ENCODE measurements at places on chromosomes 5 and 9.
A peak's percentile ranks its signal among the peaks of the same experiment; 100 is the strongest.

GRCh38 chr5:65892801-65893200, 33.6 kb upstream of the ERBIN start:
- no peak for DNase-seq

GRCh38 chr5:130216286-130216685, 312.0 kb downstream of the CHSY3 start:
- DNase-seq = no peak

DNA sequence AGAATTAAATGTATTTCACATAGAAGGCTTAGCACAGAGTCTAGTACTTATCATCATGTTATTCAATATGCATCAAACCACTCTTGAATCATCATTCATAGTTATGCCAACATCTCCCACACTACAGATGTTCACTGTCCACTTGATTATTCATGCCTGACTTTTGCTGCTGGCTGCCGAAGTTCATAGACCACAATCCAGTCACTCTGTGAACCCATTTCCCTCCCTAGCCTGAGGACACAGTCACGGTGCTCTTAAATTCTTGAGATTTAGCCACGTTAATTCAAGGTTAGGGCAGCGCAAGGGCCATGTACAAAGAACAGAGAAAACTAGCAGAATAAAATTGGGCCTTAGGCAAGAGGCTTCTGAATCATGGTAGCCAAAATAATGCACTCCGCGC, 32.4 kb downstream of the ABCA1 start:
- DNase-seq = no peak

GRCh38 chr9:70485273-70485858, 70.9 kb upstream of the KLF9 start:
- no peak for DNase-seq

- DNase-seq = no peak
These were observed 78.8 kb downstream of the GIN1 start for GRCh38 chr5:103041071-103041676.

DNA sequence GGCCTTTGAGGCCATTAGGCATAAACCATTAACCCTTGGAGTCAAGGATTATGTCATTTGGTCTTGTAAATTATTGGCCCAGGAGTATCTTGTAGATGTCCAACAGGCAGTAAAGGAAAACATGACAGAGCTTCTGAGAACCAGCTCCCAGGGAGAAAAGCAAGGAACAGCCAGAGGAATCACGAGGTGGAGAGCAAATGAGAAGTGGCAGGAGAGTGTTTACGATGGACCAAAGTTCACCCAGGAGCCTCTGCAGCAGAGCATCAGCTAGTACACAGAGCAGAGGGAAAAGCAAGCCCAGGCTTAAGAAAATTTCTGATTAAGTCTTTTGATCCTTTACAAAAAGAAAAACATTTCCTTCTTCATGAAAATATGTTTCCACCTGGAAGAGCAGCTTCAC, 206.2 kb downstream of the NDUFS4 start:
- no peak for DNase-seq

- DNase-seq = no peak
These were observed 50.9 kb downstream of the ANKRD31 start for GRCh38 chr5:75185763-75186162.

DNA sequence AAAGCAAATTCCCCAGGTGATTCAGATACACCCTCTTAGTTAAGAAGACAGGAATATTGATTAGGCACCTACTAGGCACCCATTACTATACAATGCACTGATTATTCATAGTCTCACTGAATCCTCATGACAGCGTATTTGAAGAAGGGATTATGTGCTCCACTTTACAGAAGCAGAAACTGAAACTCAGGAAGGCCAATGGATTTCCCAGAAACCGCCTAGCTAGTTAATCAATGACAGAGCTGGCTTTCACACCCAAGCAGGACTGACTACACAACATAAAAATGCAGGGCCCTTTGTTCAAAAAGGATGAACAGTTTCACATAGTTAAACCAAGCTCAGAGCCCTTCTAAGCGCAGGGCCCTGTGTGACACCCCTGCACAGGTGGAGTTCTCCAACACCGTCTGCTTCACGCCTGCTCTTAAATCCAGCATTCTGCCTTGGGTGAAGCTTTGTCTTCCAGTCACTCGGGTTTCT, 117.3 kb downstream of the TTLL11 start:
- no peak for DNase-seq

GRCh38 chr5:150491876-150492275, 16.1 kb upstream of the NDST1 start:
- no peak for DNase-seq

GRCh38 chr5:154977409-154977808, 36.1 kb upstream of the KIF4B start:
- no peak for DNase-seq

GRCh38 chr9:120740132-120740531, 25.9 kb upstream of the MEGF9 start:
- no peak for DNase-seq

DNA sequence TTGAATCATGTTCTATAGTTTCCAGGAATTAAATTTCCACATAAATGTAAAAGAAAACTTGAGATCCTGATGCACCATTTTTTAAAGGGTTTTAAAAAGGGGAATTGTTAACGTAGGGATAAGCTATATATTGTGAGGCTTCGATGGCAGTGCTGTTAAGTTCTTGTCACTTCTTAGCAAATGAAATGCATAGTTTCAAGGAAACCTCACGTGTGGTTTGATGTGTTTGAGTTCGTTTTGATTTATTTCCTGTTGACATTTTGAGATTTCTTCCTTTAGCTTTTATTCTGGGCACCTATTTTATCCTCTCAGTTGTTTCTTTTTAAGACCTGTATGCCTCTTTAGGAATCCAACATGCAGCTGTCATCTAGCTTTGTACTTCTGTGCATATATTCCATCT, 301.0 kb downstream of the DOCK8 start:
- DNase-seq = no peak

GRCh38 chr5:132669966-132670882, 3.6 kb upstream of the IL4 start:
- no peak for DNase-seq

GRCh38 chr9:112075009-112075378, 100.1 kb downstream of the SUSD1 start:
- no peak for DNase-seq

DNA sequence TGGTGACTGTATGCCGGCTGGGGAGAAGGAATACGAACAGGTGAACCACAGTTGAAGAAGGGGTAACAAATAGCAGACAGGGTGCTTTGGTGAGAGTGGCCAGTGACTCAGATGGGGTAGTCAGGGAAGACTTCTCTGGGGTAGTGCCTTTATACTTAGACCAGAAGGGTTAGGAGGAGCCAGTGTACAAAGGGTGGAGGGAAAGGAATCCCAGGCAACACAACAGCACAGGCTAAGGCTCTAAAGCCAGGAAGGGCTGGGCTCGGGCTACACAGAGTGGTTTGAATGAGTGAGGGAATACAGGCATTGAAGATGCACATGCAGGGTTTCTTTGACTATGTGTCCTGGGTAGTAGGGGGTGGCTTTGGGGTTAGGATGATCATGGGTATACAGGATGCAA, 70.6 kb upstream of the CXCL14 start:
- no peak for DNase-seq

- no peak for DNase-seq
These were observed 29.6 kb downstream of the PTTG1 start for GRCh38 chr5:160451281-160451680.

DNA sequence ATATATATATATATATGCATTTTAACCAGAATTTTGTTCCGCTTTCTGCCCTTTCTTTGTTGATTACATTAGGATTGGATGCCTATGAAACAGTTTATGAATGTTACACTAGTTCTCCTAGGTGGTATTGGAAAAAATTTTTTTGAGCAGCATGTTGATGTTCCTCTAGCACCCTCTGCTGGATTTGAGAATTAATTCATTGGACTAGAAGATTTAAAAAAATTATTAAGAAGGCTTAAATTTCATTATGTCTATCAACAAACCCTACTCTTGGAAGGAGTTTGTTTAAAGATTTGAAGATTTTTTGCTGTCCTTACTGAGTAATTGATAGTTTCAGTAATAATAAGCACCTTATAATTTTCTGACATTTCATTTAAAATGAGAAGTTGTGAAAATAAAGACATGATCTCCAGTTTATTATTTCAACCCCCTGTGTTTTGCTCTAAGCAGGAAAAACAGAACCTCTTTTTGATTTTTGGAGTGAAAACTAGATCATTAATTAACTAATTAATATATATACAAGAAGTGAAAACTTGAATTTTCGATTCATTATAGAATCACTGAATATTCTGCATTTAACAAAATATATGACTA, 89.6 kb downstream of the CCDC171 start:
- peak; percentile 39 for DNase-seq

DNA sequence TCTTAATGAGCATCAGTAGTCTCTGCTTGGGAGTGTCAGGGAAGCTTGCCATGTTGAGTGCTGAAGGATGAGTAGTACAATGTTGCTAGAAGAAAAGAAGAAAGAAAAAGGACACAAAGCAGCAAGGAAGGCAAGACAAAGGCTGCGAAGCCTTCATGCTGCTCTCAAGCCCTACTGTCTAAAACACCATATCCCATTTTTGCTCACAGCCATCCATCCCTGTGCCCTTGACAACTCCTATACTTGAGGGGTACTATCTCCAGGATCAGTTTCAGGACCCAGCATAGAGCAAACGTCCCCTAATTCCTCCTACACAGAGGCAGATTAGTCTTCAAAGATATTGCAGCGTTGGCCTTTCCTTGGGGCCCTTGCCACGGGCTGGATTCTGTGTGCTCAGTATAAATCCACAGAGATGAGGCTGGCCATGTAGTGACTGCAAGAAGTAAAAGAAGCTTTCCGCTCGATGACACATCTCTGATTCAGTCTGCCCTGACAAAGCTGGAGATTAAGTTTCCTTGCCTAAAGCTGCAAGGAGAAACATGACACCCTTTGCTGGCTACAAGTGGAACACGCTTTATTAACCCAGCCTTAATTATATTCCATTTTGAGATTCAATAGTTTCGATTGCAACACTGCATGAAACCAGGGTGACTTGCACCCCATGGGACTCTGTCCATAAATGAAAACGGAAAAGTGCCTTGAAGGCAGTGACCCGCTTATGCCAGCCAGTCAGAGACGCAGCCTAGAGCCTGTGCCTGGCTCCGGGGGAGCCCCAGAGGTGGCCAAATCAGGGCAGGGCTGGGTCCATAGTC, 304.6 kb downstream of the ACTL7B start:
- DNase-seq = peak; percentile 35

DNA sequence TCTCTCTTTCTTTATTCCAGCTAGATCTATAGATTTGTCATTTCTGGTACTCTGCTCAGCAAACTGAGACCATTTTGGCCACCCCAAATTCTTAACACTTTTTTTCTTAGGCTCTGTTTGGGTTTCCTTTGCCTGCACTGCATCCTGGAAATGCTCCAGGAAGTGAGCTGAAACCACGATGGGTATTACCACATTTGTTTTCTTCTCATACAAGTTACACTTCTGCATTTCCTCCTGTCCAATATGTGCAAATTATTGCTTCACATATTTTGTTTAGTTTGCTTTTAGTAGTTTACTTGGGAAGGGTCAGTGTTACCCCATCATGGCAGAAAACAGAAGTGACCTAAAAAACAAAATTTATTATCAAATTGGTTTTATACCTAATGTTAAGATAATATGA, 498.6 kb upstream of the GRIN3A start:
- no peak for DNase-seq

DNA sequence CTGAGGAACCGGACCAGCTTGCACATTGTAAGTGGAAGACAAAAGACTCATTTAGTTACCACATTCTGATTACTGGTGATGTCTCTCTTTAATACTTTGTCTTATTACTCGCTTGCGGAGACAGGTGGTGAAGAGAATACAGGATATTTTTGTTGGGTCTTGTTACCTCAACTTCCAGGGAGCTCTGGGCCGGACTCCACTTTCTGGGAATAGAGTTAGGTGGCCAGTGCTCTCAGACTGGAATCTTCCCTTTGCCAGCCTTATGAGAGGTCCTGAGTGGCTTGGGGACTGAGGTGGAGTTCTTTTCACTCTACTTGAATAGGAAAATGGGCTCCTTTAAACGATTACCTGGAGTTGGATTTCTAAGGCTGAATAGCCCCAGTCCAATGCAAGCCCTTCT, 33.3 kb upstream of the SPRY4 start:
- no peak for DNase-seq

GRCh38 chr5:142684508-142685041, 1.3 kb downstream of the FGF1 start:
- DNase-seq = peak; percentile 42

DNA sequence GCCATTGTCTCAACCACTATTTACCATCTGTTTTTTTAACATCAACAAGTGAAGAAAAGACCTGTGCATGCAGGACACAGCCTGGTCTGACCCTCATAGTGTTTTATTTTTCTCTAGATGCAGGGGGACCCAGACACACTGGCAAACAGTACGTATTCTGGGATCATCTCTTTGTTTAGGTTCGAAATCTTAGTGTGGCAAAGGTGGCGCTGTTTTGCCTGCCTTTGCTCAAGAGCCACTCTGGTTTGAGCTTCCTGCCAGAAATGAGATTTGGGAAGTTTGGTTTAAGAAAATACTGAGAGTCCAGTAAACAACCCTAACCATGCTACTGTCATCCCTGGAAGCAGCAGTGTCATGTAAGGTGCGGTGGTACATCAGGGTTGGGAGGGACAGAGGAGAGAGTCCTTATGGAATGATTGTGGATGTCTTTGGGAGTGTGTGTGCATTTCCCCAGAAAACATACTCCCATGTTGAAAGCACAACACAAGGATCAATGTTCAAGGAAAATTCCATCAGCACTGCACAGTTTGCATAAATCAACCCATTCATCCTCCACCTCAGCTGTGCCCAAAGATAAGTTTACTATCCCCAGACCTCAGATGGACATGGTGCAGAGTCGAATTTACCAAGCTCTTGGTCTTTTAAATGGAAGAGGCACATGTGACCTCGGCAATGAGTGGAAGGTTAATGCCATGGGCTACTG, 34.0 kb upstream of the FLT4 start:
- no peak for DNase-seq

- no peak for DNase-seq
These were observed 72.1 kb upstream of the HSPA9 start for GRCh38 chr5:138647261-138647788.

- DNase-seq = peak; percentile 79
These were observed at the start of gene NMUR2 for GRCh38 chr5:152405145-152405544. Gene NMUR2 (minus strand): TSS chr5:152405279. CDS start chr5:152405113, 166 bp downstream.

- DNase-seq = peak; percentile 73
These were observed 505 bp downstream of the SPTAN1 start for GRCh38 chr9:128552744-128553440.

GRCh38 chr9:112705768-112706427, 12.0 kb downstream of the INIP start:
- peak; percentile 17 for DNase-seq

DNA sequence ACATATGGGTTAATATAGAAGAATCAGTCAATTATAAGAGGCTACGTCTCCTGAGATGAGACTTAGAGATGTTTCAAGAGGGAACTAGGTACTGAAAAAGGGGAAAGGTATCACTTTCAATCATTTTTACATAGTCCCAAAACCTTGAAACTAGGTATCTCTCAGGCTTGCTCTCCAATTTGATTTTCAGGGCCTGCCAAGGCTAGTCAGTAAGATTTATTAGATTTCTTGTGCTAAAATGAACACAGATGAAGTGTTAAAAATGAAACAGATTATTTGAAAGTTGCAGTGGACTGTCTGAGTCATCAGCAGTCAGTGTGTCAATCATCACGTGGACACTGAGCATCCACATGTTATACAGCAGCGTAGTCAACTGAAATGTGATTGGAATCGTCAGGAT, 591.1 kb downstream of the DTWD2 start:
- no peak for DNase-seq

Data from iPS-NIHi11 (cell line).